DMS 273 treated with DMSO at 0.1 percent for 48 hours (cell line): ENCODE measurements at places on chromosomes 7 and 10.

GRCh38 chr7:80677629-80678028 is 39.2 kb downstream of the CD36 start:
- no peak for DNase-seq

GRCh38 chr10:18278181-18278580 is 138.0 kb downstream of the CACNB2 start:
- DNase-seq = no peak

DNA sequence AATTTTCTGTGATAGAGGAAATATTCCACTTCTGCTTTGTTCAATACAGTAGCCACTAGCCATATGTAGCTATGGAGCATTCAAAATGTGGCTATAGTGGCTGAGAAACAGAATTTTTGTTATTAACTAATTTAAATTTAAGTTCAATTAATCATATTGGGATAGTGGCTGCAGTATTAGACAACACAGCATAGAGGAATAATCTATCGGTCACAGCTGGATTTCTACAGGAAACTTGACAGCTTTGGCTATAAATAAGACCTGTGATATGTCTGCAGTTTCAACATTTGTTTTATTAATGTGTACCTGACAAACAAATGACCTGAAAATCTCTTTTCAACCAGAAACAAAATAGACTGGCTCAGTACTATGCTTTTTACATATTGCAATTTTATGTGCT is 953.2 kb downstream of the CNTNAP2 start:
- DNase-seq = no peak

DNA sequence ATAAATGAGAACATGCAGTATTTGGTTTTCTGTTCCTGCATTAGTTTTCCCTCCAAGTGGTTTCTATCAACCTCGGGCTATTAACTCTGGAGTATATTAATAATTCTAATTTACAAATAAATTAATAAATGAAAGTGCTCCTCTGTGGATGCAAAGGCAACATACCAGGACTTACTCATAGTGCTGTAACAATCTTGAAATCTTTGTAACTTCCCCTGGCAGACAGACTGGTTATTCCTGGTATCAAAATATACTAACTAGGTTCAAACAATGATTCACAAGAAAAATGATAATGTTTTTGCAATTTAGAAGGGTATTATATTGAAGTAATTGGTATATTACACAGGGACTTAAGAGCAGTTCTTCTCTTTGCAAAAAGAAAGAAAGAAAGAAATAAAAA is 177.2 kb downstream of the FANK1 start:
- no peak for DNase-seq

- no peak for DNase-seq
Measured at GRCh38 chr7:36215457-36215765, 62.4 kb downstream of the EEPD1 start.

GRCh38 chr10:114401195-114401791 is 3.0 kb downstream of the AFAP1L2 start:
- no peak for DNase-seq
